Stimulated activated CD4-positive, alpha-beta T cell treated with anti-CD3 and anti-CD28 coated beads, Interleukin-1b, Interleukin-23, amount 100 ng/mL, for 1 hour (primary cell): ENCODE measurements at places on chromosomes 2 and 18.
A peak's percentile ranks its signal among the peaks of the same experiment; 100 is the strongest.

- DNase-seq = no peak
Observed at GRCh38 chr2:200861617-200862155, 2.8 kb downstream of the CLK1 start.

DNA sequence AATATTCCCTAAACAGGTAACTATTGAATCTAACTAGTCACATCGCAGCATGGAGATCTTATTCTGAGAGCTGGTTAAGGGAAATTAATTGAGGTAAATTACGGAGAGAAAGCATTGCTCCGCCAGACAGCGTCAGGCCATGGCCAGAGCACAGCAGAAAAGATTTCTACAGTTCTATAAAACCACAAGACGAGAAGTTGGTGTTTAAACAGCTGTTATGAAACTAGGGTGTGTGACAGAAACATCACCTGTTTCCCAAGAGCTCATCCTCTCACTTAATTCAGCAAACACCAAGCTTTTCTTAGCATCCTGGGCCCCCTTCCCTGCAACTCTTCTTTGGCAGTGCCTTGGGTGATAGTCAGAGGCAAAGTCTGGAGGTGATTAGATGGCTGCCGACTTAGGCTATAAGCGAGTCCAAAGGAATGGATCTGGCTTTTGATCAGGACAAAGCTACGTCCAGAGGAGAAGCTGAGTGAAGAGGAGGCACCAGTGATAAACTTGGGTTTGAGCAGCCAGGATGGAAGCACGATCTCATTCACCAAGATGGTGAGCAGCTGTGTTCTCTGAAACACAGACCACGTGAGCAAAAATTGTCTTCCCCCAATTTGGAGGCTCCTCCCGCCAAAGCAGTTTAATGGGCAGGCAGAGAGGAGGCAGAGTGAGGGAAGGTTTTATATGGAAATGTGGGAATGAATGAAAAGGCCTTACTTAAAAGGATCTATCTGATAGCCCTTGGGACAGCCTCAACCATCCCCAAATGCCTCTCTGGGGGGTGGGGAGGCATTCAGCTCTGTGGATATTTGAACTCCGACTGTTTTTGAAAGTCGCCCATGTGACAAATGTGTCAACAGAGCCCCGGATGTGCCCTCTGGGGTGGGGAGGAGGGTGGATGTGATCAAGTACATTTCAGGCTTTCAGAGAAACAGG is 57.8 kb downstream of the PKDCC start:
- peak; percentile 28 for DNase-seq

DNA sequence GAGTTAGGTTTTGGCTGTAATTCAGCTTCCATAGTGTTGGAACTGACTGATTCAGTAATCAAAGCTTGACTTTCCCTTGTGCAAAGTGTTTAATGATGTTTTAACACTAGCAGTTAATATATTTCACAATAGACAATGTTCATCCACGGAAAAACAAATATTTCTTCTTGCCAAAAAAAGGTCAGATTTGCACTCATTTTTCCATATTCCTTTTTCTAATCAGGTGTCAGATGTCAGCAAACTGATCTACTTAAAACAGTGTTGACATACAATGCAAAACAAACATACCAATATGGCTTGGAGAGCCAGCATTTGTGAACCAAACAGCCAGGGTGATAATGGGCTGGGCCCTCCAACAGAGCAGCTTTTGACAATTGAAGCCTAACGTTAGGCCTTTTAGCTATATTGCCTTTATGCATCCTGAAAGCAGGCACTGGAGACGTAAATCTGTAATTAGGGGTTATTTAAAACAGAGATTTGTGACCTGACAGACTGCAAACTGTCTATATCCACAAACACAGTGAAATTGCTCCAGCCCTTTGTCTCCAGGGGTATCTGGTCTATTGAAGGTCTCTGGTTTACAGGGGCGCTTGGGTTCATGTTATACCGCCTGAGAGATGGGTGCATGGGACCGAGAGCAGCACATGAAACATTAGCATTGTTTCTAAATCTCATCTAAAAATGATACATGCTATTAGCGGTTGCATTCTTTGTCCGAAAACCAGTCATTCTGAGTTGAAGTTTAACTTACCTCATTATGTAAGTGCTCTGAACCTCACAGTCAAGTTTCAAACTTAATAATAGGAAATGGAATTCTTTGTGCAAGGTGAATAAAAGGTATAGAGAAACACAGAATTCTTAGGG is 7.1 kb upstream of the CDCA7 start:
- no peak for DNase-seq

DNA sequence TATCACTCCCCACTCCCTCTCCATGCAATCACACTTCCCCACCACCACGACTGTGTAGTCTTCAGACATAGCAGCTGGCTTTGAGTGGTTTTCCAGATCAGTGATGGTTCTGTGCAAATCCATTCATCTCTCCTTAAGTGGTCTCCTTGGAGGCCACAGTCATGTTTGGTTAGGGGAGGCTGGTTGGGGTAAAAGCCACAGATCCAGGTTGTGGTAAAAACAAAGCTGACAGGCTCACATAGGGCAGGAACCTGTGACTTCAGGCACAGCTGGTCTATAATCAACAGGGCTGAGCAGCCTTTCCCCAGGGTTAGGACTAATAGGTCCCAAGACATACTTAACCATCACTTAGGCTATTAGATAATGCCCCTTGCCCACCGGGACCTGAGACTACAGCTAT is 46.2 kb upstream of the FZD7 start:
- DNase-seq = no peak
